ENCODE measurements at places on chromosomes 7 and 10.

DNA sequence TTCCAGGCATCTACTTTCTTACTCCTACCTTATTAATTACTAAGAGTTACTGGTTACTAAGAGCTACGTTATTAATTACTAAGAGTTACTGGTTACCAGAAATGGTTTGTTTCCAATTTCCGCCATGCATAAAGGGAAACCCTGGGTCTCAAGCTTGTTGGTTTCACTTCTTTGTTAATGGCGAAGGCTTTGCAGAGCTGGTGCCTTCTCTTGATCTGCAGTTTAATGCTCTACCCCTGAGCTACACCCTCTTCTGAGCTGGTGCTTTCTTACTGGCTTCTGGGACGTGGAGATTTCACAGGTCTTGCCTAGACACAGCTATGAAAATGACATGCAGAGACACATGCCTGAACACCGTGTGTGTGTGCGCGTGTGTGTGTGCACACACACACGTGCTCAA lies 560 bp downstream of the CPA4 start:
- no peak for DNase-seq

- peak; percentile 95 for DNase-seq
These were observed 39.1 kb upstream of the PFKFB3 start for GRCh38 chr10:6163364-6164270.

DNA sequence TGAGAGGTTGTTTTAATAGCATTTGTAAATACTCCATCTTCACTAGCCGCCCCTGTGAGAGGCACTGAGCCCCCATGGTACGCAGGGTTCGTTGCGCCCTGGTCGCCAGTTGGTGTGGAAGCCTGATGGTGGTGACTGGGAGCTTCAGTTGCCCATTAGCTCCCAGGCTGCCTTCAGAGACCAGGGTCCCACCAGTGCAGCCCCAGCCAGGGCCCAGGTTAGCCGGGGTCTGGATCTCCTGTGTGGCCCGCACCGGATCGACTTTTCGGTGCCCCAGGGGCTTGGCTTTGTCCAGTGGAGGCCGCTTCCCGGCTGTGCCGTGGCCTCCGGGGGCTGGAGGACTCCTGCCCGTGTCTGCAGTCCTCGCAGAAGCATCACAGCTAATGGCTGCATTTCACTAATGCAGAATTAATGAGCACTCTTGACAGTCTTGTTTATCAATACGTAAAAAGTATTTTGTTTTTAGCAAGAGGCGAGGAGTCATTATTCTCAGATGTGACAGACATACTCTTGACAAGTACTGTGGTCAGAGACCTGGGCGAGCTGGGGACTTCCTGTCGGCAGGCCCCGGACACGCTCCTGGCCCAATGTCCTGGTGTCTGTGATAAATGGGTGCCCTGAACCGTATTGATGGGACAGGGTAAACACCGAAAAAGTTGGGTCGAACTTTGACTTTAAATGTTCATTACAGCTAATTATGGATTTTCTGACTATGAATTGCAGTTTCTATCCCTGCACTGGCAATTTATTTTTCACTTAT lies 99.8 kb downstream of the NKX6-2 start:
- DNase-seq, result no peak

DNA sequence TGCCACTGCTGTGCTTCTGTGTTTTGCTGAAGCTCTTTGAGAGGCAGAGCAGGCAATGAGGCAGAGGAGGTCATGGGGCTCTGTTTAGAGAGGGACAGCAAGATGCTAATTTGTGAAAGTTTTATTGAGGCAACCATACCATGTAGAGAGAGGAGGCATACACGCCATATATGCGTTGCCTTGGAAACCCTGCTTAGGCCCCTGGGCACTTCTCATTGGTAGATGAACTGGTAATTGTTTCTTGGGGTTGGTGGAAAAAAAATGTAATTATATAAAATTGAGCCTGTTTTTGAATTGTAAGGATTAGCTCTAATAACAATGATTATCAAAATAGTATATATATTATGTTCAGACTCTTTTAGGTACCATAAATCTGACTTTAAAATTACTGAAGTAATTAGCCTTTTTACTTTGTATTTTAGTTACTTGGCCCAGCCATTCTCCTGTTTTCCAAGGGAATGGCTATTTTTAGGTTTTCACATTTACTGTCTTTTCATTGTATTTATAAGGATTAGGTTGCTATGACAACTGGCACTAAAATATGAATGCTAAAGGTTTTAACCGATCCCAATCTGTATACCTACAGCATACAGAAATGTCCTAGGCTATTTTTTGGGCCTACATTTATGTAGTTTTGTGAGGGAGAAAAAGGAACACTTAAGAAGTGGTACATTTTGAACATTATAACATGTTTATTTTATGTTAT lies 52.4 kb downstream of the BZW2 start:
- no peak for DNase-seq

GRCh38 chr10:21297603-21298383 lies 227.7 kb downstream of the SKIDA1 start:
- DNase-seq, result no peak

DNA sequence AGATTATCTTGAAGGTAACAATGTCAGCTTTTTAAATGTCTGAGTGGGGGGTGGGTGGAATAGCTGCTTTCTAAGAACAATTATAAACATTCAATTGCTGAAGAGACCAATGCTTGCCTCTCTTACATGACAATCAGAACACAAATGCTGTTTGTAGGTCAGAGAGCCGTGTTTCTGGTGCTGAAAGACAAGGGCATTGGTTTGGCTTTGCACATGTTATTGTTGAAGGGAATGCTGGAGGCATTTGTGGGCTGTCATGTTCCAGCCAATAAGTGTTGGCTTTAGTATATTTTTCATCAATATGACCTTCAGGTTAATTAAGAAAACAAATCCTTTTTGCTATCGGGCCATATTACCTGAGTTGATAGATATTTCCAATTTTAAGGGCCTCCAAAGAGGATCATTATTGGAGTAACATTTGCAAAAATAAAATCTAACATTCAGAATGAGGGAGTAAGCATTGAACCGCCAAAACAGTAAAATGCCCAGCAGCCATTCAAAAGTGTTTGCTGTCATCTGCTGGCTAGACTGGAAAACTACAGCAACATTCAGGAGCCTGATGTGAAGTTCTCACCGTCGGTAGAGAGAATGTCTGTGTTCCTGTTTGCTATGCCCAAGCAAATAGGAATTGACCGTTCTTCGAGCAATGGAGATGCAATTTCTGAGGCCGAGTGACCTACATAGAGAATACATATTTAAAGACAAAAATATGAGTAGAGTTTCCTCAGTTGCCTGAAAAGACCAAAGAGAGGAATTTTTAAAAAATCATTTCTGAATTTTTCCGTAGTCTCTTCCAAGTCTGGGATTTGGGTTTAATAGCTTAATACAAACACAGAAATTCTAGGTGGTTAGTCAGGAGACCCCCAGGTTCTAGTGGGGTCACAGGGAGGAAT lies 118.9 kb downstream of the APBB1IP start:
- no peak for DNase-seq

DNA sequence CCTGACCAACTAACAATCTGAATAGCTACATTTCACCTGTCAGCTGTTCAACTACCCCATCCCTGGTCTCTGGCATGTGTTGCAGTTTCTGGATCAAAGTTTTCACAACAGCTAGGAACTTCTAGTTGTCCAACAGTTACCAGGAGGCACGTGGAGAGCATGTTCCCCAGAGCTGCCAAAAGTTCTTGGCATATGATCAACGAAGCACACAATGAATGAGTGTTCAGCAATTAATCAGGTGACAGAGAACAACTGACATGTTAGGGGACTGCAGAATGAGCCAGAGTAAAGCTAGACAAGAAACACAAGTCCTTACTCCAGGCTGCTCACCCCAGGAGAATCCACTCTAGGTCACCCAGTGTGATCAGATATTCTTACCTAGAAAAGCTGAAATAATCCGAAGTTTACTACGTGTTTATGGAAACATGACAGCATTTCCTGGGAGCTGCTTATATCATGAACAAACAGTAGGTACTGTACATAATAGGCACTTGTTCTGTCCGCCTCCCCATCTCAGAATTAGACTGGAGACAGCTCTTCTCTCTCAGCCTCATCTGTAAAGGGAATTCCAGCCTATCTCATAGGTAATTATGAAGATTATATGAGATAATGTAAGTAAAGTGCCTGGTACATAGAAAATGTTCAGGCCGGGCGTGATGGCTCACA lies 50.6 kb downstream of the ZNF438 start:
- DNase-seq, result no peak

DNA sequence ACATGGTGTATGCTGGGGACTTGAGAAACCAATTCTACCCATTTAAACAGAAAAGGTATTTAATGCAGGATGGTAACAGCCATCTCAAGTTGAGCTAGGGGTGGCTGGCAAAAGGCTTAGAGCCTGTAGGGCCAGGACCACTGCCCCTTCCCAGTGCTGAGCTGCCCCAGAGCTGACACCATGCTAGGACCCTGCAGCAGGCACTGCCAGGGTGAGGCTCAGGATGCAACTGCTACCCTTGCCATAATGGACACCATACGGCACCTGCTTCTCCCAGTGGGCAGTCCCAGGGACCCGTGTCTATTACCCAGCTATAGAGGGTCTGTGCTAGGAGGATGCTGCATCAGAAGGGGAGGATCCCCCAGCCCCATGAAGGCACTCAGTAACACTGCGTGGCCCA lies 160.7 kb upstream of the ADCY1 start:
- DNase-seq, result no peak

DNA sequence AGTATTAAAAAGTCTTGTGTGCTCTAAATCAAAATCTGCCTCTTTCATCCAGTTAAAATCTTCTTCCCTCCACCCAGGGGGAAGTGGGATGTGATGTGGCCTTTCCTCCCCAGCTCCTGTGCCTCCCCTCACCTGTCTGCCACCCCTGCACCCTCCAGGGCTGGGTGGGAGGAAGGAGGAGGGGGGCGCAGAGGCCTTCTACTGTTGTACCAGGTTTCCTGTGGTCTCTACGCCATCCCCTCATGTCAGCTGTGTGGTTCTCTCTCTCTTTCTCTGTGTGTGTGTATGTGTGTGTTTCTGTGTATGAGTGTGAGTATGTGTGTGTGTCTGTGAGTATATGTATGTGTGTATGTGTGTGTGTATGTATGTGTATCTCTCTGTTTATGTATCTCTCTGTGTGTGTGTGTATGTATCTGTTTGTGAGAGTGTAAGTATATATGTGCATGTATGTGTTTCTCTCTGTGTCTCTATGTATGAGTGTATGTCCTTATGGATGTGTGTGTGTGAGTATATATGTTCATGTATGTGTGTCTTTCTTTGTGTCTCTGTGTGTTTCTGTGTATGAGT lies 45.5 kb upstream of the C10orf71 start:
- no peak for DNase-seq

DNA sequence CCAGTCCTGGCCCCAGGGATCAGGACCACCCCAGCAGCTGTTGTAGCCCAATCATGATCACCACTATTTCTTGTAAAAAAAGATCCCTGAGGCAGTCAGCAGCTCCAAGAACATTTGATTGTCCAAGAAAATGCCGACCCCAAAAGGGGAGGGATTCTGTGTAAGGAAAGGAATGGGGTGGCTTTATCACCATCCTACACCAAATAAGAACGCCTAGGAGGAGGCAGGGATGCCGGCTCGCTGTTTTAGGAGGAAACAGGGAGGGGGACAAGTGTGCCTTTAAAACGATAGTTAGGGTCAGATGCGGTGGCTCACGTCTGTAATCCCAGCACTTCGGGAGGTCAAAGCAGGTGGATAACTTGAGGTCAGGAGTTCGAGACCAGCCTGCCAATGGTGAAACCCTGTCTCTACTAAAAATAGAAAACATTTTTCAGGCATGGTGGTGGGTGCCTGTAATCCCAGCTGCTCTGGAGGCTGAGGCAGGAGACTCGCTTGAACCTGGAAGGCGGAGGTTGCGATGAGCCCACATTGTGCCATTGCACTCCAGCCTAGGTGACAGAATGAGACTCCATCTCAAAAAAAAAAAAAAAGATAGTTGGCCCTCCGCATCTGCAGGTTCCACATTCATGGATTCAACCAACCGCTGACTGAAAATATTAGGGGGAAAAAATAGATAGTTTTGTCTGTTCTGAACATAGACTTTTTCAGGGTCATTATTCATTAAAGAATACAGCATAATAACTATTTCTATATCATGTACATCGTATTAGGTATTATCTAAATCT lies 63.6 kb downstream of the PDIA4 start:
- DNase-seq, result no peak

DNA sequence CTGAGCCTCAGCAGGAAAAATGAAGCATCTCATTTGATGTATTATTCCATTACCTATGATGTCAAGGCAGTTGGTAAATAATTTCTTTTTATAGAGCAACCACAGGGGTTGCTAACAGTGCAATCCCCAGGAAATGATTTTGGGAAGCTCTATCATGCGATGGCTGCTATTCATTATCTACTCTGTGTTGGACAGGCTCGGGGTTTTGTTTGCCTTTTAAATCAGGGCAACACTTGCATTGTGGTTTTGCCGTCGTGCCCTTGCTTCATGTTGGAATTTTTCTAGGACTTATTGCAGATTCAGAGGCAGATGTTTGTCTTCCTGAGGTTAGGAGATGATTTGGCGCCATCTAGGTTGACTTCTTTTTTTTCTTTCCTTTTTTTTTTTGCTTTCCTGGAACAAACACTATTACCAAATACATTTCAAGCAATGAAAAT lies 128.4 kb downstream of the BICC1 start:
- no peak for DNase-seq

DNA sequence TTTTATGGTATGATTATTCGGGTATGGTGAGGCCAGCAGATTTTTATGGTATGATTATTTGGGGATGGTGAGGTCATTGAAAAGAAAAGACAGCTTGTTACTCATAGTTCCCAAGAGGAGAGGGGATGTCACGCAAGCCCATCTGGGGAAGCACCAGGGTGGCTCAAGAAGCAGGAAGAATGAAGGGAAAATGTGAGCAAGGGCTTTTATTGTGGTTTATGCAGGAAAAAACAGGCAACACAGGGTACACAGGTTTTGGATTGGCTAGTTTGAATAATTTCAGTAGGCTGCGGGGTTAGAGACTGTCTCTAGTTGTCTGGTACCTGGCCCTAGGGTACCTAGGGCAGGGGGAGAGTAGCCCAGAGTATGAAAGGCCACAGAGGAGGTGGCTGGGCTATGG lies 26.8 kb upstream of the DGKI start:
- peak; percentile 4 for DNase-seq

DNA sequence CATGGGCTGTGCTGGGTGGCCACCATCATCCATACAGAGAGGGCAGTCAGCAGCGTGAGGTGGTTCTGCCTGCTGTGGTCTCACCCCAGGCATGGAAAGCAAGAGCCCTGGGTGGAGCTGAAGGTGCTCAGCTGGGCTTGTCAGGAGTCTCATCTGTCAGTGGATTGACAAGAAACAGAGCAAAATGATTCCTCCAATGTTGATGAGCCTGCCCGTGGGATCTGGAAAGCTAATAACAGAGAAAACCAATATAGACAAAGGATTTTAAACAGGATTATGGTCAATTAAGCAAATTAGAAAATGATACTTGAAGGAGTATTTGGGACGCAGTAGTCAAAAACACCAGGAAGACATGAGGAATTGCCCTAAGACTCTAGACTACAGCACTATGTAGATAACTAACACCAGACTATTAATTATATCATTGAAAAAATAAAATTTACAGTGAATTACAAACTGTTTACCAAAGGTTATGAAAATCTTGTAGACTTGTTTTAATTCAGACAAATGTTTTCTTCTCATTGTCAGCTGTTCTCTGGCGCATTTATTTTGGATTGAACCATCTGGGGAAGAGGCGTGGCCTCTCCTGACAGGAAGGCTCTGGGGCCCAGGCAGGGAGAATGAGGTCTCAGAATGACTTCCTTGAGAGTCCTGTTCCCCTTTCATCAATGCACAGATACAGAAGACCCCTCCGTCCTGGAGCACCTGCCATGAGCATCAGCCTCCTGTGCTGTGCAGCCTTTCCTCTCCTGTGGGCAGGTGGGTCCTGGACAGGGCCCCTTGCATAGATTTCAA lies 211.2 kb upstream of the PRSS58 start:
- no peak for DNase-seq

GRCh38 chr10:110410329-110411046 lies 87.2 kb upstream of the DUSP5 start:
- DNase-seq, result no peak

All from activated T-cell treated with anti-CD3 and anti-CD28 coated beads for 48 hours (primary cell).